T1000 (cell line): ENCODE measurements at places on chromosomes 6 and 20.

DNA sequence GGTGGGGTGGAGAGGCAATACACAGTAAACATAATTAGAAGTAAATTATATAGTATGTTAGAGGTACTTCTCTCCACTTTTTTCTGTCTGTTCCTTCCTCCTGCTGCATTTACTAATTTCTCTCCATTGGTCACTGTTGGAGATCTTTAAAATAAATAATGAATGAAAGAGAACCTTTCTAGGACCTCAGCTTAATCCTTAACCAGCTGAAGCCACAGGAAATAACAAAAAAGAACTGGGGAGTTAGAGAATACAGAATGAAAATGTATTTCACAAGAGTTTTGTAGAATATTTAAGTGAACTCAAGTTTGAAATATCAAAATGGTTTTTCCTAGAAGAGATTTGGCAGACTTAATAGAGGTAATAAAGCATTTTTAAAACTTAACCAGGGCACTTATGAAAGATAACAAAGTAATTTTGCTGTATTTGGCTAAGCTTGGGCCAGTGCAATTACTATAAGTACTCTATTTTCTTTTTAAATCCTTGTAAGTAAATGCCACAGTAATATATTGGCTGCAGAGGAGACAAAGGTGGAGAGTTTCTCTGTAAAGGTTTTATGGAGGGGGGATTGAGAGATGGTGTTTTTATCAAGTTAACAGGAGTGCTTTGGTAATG is 405.0 kb downstream of the CDKAL1 start:
- no peak for DNase-seq

GRCh38 chr20:36543184-36544133 is 2.1 kb downstream of the MYL9 start:
- peak; percentile 30 for DNase-seq

DNA sequence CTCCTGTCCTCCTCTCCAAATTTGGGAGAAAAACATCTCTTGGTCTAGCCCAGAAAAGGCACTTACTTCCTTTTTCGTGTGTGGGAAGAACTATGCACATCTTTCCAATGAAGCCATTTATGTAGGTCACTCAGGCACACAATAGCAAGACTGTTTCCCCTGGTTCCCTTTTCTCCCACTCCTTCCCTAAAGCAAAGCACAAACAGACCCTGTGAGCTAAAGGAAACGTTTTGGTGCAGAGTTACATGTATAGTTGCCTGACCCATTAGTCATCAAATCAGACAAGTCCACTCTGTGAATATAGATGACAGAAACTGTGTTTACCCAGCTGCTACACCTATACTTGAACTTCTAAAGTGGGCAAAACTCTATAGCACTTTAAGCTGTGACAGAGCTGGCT is 474.6 kb downstream of the COL12A1 start:
- DNase-seq, result no peak

DNA sequence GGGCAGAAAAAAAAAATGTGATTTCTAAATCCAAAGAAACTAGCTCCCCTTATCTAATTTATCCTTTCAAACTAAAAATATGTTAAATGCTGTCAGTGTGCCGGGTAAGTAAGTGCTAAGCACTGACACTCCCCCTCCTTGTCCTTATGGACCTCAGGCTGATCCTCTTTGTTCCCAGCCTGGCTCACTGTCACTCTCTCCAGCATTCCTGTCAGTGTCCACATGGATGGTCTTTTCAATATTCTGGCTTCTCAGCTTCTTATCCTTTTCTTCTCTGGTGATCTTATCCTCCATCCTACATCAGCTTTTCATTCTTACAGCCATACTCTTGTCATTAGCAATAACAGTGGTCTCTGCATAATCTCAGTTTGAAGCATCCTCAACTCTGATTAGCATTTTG is 55.0 kb downstream of the BCKDHB start:
- DNase-seq, result no peak

DNA sequence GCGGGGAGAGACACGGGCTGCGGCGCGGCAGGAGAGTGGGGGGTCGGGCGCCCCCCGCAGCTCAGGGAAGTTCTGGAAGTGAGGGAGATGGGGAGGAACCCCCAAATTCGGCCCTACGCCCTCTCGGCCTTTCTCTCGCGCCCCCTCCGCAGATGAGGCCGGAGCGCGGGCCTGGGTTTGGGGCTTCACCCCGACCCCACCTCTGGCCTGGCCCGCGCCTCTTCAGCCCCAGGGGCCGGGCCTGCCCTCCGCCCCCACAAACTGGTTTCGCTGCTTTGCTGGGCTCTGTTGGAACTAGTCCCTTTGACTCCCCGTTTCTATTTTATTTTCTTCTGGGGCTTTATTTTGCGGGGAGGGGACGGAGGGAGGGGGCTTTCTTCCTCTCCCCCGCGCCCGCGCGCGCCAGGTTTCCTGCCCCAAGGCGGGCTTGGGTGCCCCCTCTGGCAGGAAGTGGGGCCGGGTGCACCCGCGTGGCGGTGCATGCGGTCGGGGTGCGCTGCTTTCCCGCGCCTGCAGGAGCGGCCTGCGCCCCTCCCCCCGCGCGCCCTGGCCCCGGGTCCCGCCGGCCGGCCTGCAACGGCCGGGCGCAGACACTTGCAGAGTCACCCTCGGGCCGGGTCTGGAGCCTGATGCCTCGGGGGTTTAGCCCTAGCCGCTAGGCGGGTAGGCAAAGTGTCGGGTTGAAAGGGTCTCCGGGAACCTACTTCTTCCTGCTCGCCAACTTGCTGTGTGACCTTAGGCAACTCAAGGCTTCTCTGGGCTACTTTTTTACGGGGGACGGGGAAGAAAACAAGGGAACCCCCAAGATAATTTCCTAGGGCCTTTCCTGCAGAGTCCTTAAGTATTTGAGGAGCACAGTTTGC is 1.3 kb downstream of the HMGA1 start:
- DNase-seq, result peak; percentile 23
